ENCODE measurements at places on chromosomes 2 and 18.

DNA sequence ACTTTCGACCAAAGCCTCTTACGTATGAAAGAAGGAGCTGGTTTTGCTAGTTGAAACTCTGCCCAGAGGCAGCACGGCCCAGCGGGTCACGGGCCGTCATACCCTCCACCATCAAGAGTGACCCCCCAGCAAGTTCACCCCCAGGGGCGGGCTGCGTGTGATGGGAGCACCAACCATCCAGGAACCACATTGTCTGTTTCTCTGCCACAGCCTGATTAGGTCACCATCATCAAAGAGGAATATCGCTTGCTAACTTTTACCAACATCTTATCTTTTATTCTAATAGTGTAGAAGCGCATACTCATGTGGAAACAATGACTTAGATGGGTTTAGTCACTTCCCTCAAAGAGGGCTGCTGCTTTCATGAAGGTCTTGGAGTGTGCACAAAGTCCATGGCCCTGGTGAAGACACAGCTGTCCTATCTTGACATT, 116.6 kb upstream of the SMIM21 start:
- DNase-seq: no peak

DNA sequence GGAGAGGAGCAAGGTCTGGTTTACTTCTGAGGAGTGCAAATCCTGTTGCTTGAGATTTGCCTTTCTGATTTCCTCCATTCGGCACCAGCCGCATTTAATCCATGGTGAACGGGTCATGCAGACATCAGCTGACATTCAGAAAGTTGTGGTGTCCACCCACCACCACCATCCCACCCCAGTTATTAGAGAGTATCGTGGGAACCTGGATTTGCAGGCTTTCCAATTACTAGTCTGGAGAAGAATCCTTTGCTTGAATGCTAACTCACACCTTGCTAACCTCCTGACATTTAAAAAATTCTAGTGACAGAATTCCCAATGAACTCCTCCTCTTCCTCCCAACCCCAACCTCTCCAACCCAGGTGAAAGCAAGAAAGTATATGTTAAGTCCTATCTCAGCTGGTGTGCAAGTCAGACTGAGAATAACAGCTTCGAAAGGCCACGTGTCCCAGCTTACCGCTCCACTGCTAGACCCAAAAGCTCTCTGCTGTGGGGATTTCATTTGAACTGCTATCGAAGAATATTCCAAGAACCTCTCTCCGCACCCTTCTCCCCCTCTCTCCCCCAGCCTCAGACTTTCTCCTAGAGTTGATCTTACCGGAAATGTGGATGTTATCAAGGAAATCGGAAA, 17.7 kb downstream of the BCL11A start:
- no peak for DNase-seq

DNA sequence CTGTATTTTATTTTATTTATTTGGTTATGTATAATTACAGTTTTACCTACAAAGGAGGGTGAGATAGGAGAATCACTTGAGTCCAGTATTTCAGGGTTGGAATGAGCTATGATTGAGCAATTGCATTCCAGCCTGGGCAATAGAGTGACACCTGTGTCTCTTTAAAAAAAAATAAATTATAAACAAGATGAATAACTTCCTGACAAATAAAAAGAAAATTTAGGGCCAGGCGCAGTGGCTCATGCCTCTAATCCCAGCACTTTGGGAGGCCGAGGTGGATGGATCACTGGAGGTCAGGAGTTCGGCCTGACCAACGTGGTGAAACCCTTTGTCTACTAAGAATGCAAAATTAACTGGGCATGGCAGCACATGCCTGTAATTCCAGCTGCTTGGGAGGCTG, 17.3 kb downstream of the MTA3 start:
- no peak for DNase-seq

DNA sequence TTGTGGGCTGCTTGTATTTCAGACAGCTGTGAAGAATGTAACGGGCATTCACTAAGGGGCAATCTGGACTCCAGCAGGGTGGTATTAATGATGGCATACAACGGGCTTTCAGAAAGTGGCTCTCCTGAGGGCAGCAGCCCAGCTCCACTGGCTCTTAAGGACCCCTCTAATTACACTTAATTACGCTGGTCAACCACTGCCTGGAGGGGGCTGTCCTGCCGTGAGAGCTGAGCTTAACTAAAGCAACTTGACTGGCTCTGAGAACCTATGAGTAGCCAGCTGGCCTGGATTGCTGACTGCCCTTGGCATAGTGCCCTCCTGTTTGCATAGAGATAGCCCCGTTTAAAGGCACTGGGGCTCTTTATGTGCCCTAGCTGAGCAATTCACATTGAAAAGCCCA, 3.8 kb downstream of the LIPG start:
- no peak for DNase-seq

DNA sequence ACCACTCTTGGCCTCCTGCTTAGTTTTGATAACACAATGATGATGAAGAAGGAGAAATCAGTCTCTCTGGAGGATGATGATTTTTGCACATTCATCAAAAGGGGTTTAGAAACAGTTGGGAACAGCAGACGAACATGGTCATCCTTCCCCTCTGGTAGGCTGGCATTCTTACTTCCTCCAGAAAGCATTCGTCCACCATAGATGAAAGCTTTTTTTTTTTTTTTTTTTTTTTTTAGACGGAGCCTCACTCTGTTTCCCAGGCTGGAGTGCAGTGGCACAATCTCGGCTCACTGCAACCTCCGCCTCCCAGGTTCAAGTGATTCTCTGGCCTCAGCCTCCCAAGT, 43.5 kb upstream of the TTC39C start:
- DNase-seq: no peak

DNA sequence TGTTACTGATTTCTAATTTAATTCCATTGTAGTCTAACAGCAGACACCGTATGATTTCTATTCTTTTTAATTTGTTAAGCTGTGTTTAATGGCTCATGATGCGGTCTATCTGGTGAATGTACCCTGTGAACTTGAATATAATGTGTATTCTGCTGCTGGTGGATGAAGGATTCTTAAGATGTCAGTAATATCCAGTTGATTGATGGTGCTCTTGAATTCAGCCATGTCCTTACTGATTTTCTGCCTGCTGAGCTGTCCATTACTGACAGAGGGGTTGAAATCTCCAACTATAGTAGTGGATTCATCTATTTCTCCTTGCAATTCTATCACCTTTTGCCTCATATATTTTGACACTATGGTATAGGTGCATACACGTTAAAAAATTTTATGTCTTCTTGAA, 373.3 kb upstream of the RAB12 start:
- DNase-seq: no peak

DNA sequence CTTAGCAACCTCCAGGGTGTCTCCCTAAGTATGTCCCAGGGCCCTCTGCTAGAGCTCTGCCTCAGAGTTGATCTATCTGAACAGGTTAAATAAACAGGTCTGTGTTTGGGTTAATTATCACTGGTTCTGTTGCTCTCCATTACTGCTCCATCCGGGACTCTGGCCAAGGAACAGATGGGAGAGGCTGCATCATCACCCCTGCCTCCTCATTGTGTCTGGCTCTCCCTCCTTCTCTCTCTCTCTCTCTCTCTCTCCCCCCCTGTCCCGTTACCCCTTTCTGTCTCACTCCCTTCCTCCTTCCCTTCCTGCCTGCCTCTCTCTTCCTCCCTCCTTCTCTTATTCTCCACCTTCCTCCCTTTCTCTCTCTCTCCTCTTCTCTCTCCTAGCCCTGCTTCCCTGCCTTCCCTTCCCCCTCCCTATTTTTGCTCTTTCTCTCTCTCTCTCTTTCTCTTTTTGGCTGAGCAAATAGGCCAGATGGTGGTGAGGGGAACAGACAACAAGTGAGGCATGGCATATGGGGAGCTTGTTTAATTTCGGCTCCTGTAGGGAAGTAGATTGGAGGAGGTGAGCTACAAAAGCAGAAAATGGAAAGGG, 62.1 kb downstream of the SETBP1 start:
- DNase-seq: no peak

DNA sequence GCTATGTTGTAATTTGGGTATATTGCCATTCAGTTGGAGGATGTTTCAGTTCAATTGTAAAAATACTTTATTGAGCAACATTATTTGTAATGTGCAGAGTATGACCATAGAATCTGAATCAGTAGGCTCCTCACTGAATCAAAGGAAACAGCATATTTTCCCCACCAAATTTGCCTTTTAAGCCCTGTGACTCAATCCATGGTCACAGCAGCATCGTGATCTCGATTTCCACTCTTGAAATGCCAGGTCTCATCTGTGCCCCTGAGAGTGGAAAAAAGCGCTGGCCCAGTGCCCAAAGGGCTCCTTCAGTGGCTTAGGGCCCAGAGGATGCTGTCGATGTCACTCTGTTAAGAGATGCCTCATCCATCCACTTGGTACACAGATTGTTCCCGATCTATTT, 57.5 kb downstream of the FHOD3 start:
- DNase-seq: no peak

GRCh38 chr2:184824597-184824996, 226.3 kb downstream of the ZNF804A start:
- no peak for DNase-seq

DNA sequence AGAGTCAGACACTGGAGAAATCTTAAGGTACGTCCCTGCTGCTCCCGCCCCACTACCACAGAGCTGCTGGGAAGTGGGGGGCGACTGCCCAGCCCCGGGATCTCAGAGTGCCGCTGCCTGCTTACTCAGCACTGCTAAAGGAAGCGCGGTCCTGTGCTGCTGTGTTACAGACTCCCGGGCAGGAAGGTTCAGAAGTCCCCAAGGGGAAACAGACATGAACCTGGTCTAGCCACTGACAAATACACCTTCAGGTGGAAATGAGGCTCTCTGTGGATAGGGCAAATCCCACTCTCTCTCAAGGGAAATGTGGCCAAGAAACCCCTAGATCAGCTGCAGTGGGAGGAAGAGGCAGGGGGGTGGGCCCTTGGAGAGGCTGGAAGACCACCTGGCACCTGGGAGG, 13.7 kb downstream of the MTERF4 start:
- DNase-seq: no peak

GRCh38 chr2:235893129-235893698, 275.0 kb downstream of the GBX2 start:
- no peak for DNase-seq

DNA sequence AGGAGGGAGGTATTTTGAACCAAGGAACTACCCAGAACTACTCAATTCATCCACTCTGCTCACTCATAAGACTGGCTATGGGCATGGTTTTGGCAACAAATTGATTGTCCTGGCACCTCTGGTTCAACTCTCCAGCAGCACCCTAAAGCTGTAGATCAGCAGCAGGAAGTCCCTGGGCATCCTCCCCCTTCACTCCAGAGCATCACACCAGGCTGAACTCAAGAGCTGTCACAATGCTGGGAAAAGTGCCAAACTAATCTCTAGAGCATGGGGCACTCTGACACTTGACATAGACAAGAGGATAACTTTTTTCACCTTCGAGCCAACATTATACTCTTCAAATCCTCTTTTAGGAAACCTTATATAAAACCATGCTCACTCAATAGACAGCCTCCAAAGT, 154.1 kb upstream of the RBBP8 start:
- no peak for DNase-seq

DNA sequence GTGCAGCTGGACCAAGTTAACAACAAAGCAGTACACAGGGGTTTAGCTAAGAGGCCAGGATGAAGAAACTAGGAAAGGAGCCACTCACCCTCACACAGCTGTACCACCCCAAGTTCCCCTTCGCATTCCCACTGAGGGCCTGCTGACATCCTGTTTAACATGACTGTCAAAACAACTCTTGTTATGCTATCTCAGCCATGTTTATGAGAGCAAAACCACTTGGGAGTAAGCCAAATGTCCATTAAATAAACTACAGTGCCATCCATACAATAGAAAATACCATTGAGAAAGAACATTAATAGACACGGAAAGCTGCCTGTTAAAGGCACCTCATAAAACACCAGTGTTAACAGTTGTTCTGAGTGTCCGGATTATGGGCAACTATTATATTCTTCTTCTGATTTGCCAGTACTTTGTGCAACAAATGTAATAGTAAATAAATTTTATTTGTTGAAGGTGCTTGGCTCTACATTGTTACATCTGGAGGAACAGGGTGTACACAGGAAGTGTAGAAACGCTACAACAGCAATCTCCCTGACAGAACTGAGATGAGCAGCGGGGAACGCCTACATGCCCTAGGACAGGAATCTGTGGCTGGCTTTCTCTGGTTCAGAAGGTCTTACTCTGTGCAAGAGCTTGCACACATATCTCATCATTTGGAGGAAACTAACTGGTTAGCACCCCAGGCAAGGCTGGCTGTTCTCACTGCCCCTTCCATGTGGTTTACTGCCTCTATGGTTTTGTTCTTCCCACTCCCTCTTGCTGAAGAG, 85.6 kb downstream of the EHD3 start:
- DNase-seq: peak; percentile 12

- no peak for DNase-seq
These were observed 16.3 kb downstream of the ST6GAL2 start for GRCh38 chr2:106869512-106870275.

DNA sequence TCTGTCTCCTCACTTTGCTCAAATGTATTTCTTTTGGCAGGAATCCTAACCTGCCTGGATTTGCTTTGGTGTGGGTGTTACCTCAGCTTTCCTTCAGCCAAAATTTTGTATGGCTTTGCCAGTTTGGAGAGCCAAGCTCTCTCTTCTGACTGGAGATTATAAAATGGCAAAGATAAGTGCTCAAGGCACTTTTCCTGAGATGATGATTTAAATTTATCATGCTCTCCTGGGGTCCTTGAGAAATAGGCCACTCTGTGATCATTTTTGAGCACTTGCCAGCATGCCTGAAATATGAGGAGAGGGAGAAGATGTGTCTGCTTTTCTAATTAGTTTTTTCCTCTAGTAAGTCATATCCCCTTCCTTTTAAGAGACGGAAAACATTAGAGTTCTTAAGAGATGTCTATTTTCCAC, 683.0 kb downstream of the SLC4A3 start:
- DNase-seq: no peak

- no peak for DNase-seq
These were observed 42.2 kb upstream of the RTN4 start for GRCh38 chr2:55092439-55092838.

DNA sequence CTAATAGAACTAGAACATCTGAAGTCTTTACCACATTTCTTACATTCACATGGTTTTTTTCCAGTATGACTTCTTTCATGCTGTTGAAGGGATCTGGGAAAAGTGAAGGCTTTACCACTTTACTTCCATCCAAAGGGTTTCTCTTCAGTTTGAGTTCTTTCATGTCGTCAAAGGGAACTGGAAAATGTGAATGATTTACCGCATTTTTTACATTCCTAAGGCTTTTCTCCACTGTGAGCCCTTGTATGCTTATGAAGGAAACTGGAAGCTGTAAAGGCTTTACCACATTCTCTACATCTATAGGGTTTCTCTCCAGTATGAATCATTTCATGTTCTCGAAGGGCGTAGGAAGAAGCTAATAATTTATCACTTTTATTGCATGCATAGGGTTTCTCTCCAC, 46.7 kb downstream of the NBEAL1 start:
- no peak for DNase-seq

DNA sequence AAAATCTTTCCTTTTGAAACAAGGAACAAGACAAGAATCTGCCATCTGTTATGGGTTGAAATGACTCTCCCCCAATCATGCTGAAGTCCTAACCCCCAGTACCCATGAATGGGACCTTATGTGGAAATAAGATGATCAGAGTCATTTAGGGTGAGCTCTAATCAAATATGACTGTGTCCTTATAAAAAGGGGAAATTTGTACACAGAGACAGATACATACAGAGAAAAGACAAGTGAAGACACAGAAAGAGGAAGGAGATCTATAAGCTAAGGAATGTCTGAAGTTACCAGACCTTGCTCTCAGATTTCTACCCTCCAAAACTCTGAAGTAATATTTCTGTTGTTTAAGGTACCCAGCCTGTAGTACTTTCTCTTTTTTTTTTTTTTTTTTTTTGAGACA, 15.7 kb downstream of the TGFBRAP1 start:
- DNase-seq: no peak

- DNase-seq: no peak
These were observed 218.5 kb upstream of the SESTD1 start for GRCh38 chr2:179483131-179483530.

- peak; percentile 7 for DNase-seq
These were observed 364.8 kb upstream of the GALNT5 start for GRCh38 chr2:156892467-156893281.

Data from CD4-positive, alpha-beta T cell treated with Interleukin-21 for 1 hour (primary cell).